ENCODE measurements at places on chromosomes 4 and X. TPM values are rescaled to one million over a fixed set of nuclear protein-coding genes. Genes with fewer than 3 reads are reported as not detected.

DNA sequence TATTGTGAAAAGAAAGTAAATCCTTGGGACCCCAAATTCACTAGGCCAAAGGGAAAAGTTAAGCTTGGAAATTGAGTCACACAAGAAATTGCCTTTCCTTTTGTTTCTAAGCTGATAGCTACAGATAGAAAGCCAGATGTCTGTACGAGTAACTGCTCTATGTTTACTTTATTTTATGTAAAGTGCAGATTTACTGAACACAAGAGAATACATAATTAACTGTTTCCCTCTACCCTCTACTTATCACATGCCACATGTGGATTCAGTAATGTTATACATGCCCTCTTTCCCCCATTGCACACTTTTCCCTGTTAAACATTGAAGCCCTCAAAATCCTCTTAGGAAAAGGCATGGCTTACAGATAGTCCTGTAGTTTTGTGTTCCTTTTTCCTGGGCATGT, 16.5 kb upstream of the TDO2 start:
- no peak for DNase-seq

- no peak for DNase-seq
Observed at GRCh38 chr4:52015366-52015765, 4.8 kb downstream of the LRRC66 start.

- DNase-seq = no peak
Observed at GRCh38 chr4:83285055-83285407, 433 bp upstream of the COQ2 start.

DNA sequence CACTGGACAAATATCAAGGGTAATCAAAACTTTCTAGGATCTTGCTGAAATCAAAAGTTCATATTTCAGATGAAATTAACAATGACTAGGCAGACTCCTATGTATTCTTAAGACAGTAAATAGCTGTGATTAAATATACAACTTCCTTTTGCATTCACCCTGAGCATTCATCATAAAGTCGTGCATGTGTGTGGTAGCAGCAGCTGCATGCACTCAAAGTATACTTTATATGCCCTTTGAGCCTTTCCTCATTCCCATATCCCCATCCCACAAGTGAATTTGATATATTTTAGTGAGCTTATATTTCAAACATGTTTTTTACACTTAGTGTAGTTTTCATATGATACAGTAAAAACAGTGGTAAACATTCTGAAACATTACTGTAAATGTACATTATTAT, 959.0 kb downstream of the C4orf33 start:
- no peak for DNase-seq

DNA sequence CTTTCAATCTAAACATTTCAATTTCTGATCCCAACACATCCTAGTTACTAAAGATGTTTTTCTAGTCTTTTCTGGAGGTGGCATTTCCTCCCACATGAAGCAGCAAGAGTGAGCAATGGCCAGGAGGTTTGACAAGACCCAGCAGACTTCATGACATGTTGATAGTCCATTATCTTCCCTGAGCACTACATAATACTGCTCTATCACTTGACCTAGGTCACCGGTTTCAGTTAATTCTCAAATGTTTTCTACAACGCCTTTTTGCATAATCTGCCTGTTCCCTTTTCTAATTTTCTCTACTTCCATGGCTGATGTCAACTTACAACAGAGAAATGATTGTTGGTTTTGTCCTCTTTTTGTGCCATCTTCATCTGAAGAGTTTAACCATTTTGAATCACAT, 62.0 kb upstream of the GPRIN3 start:
- DNase-seq = no peak

DNA sequence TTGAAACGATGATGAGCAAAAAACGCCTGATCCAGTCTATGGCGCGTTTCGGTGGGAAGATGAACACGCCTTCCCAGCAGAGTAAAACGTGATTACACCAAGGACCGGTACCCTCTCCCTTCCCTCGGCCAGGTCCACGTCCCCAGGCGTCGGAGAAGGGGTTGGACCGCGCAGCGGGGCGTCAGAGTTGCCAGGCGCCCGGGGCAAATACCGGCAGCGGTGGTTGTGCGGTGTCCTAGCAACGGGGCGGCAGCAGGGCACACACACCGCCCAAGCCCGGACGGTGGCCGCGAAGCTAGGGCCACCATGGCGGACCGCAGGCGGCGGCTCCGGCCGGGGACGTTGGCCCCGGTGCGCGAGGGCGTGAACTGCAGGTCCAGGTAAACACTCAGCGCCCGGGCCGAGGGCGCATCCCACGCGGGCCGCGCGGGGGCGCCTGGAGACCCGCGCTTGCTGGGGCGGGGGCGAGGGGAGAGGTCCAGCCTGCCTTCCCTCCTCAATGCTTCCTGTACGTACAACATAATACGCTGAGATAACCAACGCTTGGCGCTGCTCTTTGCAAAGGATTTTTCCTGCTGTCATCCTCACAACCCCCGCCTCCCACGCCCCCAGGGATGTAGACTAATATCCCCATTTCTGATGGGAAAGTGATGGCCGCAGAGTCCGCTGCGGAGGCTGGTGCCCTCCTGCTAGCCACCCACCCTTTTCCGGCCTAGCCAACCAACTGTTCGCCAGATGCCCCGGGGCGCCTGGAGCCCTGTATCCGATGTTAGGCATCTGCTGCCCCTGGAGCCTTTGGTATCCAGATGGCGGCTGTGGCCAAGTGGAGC, at the start of gene FAM47E:
TSS of gene FAM47E (plus strand) at position 281 of the 830 bp plus-strand sequence. CDS start at position 307, 26 bp downstream.
- peak; percentile 45 for DNase-seq

GRCh38 chr4:45580334-45580733, 543.5 kb downstream of the GABRG1 start:
- DNase-seq = no peak

GRCh38 chr4:170030121-170030520, 3.9 kb upstream of the MFAP3L start:
- DNase-seq = no peak

GRCh38 chr4:54764476-54764875, 106.7 kb downstream of the KIT start:
- DNase-seq = no peak

The MSX1 gene
- total RNA-seq = 33.0 TPM

The LDB2 gene
- 215 TPM for total RNA-seq
